C1 segment of cervical spinal cord (tissue), 14 donors: ENCODE measurements at places on chromosomes 7 and 10.

GRCh38 chr7:37052705-37053104 lies 328.4 kb upstream of the AOAH start:
- no peak for DNase-seq

- no peak for DNase-seq
Measured at GRCh38 chr10:5564537-5565204, 39.9 kb downstream of the CALML3 start.

DNA sequence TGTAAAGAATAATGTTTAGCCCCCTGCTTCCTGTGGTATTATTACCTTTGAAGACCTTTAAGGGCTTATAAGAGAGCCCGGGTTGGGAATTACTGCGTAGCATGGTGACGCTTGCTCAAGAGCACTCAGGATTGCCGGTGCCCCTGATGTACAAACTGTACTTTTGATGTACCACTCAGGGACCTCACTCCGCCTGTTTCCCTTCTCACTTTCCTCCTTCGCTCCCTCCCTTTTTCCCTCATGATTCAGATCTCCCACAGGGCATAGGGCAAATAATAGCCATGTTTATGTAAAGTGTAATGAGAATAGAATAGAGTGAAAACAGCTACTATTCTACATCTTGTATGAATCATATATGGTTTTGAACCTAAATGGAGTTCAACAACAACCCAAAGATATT lies 77.8 kb upstream of the PDCD4 start:
- DNase-seq = no peak

DNA sequence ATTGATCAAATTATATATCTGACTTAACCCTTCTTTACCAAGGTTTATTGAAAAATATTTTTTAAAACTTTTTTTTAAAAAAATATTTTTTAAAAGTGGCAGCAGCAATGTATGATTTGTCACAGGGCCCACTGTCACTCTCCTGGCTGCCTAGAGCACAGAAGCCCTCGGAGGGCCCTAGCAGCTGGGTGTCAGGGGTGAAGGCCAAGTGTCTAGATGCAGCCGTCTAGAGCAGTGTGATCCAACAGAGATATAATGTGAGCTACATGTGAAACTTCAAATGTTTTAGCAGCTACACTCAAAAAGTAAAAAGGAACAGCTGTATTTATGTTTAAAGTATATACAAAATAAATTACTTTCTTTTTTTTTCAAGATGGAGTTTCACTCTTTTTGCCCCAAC lies 112.7 kb downstream of the ARHGAP22 start:
- no peak for DNase-seq

DNA sequence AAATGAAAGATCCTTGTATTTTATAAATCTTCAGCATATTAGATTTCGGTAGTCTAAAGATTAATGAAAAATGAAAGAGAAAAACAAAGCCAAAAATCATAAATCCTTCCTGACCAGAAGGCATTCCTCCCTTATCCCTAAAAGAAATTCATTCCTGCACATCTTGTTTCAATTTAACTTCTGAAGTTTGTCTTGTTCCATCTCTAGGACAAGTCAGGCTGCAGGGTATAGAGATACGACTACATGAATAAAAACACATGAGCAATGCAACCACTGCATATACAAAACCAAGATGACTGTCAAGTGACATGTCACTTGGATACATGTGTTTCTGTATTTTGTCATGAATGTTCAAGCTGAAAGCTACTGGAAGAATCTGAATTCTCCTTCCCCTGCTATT lies 214.9 kb downstream of the JAZF1 start:
- DNase-seq = no peak
